ENCODE measurements at places on chromosomes 11 and 22.

DNA sequence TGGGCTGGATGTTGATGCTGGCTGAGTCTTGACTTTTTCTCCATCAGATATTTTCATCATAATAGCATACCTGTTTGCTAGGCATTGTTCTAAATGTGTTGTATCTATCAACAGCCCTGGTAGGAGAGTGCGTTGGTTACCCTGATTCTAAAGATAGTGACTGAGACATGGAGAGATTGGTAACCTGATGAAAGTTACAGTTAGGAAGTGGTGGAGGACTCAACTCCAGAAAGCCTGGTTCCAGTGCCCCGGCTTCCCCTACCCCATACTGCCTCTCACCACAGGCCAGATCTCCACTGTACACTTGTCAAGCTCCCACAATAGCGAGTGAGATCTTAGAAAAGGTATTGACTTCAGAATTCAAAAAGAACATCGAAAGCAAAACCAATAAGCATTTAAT is 22.8 kb upstream of the RELT start:
- DNase-seq: no peak

DNA sequence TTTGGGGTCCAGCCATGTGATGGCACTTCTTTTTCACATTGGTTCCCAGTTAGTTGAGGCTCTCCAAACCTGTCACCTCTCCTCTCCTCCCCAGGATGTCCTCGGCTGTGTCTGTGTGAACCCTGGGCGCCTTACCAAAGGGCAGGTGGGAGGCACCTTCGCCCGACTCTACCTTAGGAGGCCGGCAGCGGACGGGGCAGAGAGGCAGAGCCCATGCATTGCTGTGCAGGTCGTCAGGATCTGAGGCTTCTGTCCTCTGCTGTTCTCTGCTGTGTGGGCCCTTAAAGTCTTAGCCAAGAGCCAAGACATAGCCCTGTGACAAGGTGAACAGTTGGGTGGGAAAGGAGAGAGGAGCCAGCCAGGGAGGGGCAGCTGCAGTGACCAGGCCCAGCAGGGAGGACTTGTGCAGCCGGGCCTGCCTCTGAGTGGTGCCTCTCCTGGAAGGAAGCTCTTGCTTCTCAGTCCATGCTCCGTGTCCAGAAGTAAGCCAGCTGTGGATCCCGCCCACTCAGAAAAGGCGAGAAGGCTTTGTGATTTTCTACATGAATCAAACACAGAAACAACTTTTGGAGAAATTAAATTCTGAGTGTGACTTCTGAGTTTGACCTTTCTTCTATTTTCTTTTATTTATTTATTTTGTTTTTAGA is 17.5 kb upstream of the CDC42EP2 start:
- DNase-seq: no peak

DNA sequence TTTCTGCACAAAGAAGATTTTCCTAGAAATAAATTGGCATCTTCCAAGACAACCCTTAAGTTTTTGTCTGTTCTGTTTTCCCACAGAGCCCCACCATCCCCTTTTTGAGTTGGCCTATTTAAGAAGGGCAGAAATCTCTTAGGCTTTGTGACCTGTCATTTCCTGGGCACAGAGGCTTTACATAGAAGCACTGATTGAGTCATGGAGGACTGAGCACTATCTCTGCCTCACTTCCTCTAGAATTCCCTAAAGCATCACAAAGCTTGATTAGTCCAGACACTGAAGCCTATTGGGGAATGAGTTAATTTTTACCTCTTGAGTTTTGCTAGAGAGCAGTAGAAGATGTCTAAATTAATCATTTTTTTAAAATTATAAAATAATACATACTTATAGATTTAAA is 25.4 kb downstream of the TRIM44 start:
- no peak for DNase-seq

- DNase-seq: no peak
Observed at GRCh38 chr11:116192509-116193210, 580.1 kb downstream of the BUD13 start.

All from NCI-H187 (cell line).